ENCODE measurements at places on chromosomes 5 and 9.

DNA sequence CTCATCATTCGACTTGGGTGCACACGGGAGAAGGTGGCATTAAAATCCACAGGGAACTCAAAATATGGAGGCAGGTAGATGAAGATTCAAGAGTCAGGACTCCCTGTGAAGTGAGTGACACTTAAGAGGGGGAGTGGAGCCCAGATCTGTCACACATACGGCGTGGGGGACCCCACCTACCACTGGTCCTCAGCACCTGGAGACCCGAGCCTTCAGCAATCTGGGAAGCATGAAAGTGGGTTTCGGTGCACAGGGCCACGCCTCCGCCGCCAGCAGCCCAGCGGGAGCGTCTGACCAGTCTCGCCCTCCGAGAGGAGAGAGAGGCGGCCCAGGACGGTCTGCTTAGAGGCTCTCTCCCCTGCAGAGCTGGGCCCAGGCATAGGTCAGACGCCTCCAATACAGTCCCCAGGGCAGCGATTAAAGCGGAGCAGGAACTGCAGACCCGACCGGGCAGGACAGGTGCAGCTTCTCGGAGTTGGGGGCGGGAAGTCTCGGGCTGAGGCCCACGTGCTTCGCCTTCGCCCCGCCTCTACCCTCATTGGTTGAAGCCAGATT is 639 bp upstream of the SLC2A8 start:
- DNase-seq: no peak

- DNase-seq: peak; percentile 79
Measured at GRCh38 chr9:104991144-104991953, 63.4 kb upstream of the ABCA1 start.

- DNase-seq: no peak
Measured at GRCh38 chr5:50889790-50890189, 223.4 kb downstream of the PARP8 start.

DNA sequence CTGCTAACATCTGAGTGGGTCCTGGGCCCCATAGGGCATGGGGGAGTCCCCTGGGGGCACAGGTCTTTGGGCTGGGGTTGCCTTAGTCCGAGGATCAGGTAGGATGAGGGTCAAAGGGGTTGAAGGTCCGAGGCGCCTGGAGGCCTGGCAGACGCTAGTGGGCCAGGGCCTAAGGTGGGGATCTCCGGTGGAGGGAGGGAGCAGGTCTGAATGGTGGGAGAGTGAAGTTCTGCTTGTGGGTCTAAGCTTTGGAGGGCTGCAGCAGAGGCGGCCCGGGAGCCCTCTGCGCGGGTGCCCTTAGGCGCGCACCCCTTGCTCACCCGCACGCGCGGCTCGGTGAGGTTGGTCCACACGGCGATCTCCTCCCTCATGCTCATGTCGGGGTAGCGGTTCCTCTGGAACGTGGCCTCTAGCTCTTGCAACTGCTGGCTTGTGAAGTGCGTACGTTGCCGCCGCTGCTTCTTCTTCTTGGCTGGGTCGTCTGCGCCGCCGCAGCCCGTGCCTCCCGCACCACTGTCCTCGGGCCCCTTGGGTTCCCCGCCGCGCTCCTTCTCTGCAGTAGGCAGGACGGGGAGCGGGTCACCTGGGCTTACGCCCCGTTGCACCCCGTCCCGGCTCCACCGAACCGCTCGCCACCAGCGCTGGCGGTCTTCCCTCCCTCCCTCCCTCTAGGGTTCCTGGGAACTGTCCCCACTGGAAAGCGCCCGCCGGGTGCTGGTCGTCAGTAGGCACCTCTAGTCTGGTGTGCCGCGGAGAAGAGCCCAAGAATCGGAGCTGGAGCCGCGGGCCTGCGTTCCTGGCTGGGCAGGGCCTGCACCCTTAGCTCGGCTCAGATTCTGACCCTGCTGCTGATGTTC is 2.8 kb downstream of the PITX1 start:
- DNase-seq: no peak

GRCh38 chr5:154447089-154447725 is 1.4 kb downstream of the SAP30L start:
- DNase-seq: no peak

DNA sequence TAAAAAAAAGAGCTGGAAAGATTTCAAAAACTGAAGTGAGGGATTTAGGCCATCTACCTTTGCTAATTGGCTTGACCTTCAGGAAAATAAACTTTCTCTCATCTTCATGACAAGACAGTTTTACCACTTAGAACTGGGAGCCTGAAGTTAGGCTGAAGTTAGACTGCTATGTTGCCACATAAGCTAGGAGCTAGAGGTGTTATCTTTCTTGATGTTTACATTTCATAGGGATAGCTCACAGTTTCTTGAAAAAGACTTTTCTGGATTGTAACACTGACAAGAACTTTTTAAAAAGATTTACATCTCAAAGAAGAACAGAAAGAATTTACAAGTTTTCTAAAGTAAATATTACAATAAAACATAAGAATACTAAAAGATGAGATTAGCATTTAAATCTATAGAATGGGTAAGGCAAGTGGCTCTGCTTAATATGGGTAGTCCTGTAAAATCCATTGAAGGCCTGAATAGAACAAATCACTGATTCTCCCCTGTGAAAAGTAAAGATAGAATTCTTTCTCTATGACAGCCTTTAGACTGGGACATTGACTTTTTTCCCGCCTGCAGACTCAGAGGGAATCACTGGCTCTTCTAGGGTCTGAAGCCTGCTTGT is 1665.4 kb upstream of the CDH9 start:
- DNase-seq: no peak

DNA sequence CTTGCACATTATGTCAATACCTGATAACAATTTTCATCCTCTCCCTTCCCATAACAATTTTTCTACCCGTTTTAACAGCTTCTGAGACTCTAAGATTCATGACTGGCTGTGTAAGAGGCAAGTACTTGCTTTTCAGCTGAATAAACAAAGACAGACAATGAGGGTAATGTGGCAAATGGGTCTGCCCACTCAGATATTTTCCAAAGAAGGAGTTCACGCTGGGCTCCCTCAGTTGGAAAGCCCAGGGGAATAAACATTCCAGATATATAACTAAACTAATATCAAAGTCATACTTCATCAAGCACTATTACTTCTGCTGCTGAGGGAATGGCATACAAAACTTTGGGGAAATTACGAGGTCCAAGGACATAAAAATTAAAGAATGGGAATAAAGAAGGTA is 24.4 kb downstream of the MEGF9 start:
- no peak for DNase-seq

- DNase-seq: no peak
Measured at GRCh38 chr5:40240671-40241070, 439.0 kb upstream of the PTGER4 start.

DNA sequence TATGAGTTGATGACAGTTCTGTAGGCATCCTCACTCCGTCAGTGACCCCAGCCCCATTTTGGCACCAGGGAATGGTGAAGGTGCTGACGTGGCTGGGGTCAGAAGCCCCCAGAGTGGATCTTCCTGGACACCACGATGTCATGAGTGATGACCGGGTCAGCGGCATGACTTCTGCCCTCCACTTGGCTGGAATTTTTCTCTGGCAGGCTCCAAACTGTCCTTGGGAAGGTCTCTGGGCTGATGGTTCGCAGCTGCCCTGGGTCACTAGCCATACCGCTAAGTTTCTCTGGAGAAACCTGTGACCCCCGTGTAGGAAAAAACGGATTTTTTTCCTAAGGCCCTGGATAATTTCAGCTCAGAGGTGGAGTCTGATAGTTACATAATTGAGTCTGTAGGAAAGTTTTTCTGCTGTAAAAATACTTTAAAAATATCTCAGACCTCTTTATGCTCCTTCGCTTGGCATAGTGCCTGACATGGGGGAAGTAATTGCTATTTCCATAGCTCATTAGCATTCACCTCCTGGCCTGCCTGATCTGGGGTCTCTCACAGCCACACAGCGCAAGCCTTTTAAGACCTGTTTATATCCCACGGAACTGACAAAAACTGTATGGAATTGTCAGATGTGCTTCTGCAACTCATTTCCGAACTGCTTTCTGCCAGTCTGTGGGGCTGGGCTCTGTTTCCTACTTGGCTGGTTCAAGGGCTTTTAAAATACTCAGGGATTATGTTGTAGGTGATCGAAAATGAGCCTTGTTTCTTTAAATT is 69.2 kb downstream of the ANGPTL2 start:
- DNase-seq: no peak

- DNase-seq: no peak
Measured at GRCh38 chr5:28862137-28862859, 1823.9 kb upstream of the CDH9 start.

GRCh38 chr9:134247918-134248631 is 78.2 kb upstream of the RXRA start:
- no peak for DNase-seq

GRCh38 chr5:172502969-172503368 is 48.6 kb upstream of the SH3PXD2B start:
- DNase-seq: no peak

DNA sequence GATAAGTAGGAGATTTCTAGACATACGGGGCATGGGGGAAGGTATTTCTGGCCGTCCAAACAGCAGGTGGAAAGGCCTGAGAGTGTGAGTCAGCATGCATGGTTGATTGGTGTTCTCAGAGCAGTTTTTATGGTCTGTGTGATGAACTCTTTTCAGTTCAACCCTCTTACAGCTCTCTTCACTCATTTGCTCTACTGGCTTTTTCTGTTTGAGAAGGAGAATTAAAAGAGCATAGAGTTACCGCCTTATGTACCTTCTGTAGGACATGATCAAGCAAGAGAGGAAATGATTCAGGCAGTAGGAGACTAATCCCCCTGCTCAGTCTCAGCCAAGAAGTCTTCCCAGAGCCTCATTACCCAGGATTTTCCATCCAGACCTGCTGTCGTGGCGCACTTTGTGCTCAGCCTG is 92.4 kb downstream of the PRDM6 start:
- no peak for DNase-seq

GRCh38 chr9:88923653-88924288 is 67.5 kb upstream of the S1PR3 start:
- no peak for DNase-seq

DNA sequence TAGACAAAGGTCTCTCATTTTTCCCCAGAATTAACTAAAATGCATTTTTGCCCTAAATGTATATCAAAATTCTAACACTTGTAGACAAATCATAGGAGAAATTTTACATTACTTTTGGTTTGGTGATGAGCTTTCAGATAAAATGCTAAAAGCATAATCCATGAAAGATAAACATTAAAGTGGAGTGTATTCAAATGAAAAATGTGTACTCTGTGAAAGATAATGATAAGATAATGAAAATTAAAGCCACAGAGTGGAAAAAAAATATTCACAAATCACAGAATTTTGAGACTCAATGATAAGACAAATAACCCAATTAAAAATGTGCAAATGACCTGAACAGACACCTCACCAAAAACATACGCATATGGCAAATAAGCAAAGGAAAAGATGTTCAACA is 176.9 kb upstream of the ADAMTS16 start:
- DNase-seq: no peak

- DNase-seq: no peak
Measured at GRCh38 chr5:157476702-157477408, 16.8 kb downstream of the NIPAL4 start.

GRCh38 chr5:36029914-36030313 is 36.8 kb downstream of the UGT3A2 start:
- DNase-seq: no peak

- DNase-seq: no peak
Measured at GRCh38 chr9:93025736-93026135, 32.8 kb upstream of the SUSD3 start.

DNA sequence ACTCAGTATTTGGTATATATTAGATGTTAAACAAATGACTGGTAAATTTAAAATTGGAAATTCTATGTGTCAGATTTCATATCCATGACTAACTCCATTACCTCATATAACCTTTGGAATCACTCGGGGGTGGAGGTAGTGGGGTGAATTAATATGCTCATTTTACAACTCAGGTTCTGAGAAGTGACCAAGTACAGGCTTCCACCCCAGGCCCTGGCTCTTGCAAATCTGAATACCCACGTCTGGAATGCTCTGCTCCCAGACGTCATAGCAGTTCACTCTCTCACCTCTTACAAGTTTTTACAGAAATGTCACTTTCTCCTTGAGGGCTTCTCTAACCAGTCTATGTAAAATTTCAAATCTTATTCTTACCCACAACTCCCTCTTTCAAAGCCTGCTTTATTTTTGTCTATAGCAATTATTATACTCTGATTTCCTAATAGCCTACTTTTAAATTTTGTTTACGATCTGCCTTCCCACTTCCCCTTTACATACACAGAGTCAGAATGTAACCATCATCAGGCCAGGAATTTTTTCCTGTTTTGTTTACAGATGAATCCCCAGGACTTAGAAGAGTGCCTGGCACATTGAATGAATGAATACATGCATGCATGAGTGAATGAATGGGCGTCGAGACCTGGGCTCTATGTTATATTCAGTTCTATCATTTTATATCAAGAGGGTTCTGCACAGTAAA is 134.1 kb upstream of the IFNE start:
- DNase-seq: no peak

DNA sequence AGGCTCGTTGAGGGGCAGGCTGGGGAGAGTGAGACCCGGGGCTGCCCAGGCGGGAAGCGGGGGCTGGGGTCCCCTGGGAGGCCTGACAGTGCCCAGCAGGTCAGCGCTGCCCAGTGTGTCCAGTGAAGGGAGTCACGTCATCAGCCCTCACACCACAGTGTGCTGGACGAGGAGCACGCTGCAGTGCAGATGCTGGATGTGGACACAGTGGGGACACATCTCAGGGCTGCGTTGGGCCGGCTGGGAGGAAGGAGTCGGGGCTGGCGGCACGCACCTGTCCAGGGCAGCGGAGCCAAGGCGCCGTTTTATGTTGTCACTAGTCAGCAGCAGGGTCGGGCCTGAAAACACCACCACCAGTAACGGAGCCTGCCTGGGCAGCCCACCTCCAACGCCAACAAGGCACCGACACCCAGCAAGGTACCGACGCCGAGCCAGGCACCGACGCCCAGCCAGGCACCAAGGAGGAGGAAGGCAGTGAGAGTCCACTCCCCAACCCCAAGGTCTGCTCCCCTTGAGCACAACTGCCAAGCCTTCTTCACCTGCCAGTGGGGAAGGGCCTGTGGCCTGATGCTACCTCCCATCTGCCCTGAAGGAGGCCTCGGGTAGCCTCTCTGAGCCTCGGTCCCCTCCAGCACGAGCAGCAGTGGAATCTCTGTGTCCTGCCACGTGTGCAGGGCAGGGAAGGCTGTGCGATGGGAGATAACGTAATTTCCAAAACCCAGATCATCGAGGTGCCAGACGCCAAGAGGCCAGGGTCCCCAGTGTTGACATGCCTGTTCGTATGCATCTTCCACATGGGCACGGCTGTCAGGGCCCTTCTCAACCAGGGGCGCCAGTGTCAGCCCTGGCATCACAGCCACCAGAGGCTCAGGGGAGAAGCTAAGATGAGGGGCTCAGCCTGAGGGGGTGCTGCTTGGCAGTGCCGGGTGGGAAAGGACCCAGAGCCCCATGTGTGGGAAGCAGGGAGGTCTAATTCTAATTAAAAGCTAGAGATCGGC is 21.9 kb upstream of the NSMF start:
- DNase-seq: no peak

DNA sequence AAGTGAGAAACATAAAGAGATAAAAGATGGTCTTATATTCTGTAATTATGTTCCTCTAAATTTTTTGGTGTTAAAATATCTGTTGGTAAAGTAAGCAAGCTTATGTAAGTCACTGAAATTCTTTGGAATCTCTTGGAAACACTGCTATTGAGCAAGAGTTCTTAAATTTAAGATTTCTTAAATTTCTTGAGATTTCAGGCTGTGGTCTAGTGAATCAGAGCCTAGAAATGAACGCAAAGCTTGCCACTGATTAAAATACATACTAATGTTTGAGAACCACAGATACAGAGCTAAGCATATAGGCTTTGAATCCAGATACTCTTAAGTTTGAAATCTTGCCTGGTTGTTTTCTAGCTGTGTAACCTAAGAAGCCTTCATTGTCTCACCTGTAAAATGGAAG is 133.4 kb downstream of the TRPM3 start:
- DNase-seq: no peak

GRCh38 chr5:82073179-82073578 is 101.4 kb downstream of the ATG10 start:
- DNase-seq: no peak

- DNase-seq: no peak
Measured at GRCh38 chr5:59766427-59767210, 126.9 kb downstream of the PDE4D start.
